ENCODE measurements at places on chromosomes 16 and 17.
A peak's percentile ranks its signal among the peaks of the same experiment; 100 is the strongest.

DNA sequence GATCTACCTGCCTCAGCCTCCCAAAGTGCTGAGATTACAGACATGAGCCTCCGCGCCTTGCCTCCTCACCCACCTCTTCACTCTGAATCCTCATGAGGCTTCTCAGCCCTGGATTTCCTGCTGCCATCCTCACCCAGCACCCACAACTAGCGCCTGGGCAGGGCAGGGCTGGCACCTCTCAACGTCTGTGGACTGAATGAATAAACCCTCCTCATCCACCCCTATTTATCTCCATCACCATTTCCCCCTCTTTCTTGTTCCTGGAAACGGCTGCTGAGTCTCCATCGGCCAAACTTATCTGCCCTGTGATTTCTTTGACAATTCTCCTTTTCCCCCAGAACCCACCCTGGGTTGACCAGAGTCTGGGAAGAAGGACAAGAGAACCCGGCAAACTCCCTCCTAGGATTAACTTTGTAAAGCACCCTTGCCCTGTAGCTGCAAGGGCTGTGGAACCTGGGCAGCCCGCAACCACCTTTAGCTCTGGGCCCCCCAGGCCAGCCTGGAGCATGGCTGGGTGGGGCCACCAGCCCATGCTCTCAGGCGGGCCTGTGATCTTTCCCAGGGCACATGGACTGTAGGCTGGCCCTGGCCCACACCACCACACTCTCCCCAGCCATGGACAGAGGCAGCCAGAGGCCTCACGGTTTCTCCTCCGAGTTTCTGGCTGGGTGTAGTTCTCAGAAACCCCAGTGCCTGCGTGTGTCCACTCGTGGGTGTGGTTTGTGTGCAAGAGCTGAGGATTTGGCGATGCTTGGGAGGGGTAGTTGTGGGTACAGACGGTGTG, 2.4 kb downstream of the SPN start:
- peaks cover 35% of the 10 kb centered on the region for H3K4me1 ChIP-seq
- no peak for DNase-seq
- H3K4me3 ChIP-seq: peak overlapping the region; percentile 46
- H3K27me3 ChIP-seq: no peaks in the 10 kb centered on the region

DNA sequence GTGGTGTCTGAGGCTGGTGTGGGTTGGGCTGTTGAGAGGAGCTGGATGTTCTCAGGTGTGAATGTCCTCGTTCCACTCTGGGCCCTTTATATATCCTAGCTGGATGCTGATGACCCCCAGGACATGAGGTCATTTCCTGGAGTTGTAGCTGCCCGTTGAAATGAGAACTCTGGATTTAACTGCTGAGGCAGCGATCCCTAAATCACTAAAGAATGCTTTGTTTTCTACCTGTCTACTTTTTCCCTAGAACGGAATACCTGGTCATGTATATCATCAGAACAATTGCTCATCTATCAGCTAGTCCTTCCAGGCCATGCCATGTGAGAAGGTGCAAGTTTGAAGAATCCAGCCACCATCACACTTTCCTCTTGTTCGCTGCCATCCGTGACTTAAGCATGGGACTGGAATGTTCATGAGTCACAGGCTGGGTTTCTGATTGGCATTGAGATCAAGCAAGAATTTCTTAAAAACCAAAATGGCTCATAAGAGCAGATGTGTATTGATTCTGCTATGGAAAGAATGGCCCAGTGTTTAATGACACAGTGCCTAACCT, at the start of gene KRTAP2-3:
TSS of gene KRTAP2-3 (minus strand) at position 63 of the 553 bp plus-strand sequence. CDS start 64 bp downstream, outside the sequence.
- no peak within 1 kb of the TSS for H3K27ac ChIP-seq
- no peak within 1 kb of the TSS for H3K4me3 ChIP-seq
- H3K27me3 ChIP-seq: peaks cover 21% of the 10 kb centered on the region
- no peak for DNase-seq
- peaks cover 2% of the 10 kb centered on the region for H3K36me3 ChIP-seq

DNA sequence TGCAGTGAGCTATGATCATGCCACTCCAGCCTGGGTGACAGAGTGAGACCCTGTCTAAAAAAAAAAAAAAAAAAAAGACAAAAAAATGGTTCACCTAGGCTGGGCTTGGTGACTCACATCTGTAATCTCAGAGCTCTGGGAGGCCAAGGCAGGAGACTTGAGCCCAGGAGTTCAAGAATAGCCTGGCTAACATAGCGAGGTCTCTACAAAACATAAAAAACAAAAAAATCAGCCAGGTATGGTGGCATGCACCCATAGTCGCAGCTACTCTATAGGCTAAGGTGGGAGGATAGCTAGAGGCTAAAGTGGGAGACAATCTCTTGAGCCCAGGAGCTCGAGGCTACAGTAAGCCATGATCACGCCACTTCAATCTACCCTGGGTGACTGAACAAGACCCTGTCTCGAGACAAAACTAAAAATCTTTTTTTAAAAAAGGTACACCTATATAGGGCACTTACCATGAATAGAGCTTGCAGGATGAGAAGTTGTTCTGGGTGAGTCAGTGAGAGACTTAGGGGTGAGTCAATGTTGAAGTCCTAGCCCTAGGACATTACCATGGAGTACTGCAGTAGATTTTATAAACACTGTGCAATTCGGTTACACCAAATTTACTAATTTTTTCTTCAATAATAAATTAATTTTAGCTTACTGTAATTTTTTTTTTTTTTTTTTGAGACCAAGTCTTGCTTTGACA, 19.0 kb downstream of the USP32 start:
- no peak overlapping the region for H3K27ac ChIP-seq
- H3K27me3 ChIP-seq: no peaks in the 10 kb centered on the region
- H3K4me1 ChIP-seq: peaks cover 8% of the 10 kb centered on the region
- DNase-seq: no peak
- H3K36me3 ChIP-seq: peaks cover 5% of the 10 kb centered on the region

GRCh38 chr16:17223576-17223975, 247.2 kb downstream of the XYLT1 start:
- H3K27me3 ChIP-seq: no peaks in the 10 kb centered on the region
- H3K27ac ChIP-seq: no peak overlapping the region
- peaks cover 20% of the 10 kb centered on the region for H3K4me1 ChIP-seq
- H3K4me3 ChIP-seq: no peak overlapping the region
- peaks cover 19% of the 10 kb centered on the region for H3K36me3 ChIP-seq

DNA sequence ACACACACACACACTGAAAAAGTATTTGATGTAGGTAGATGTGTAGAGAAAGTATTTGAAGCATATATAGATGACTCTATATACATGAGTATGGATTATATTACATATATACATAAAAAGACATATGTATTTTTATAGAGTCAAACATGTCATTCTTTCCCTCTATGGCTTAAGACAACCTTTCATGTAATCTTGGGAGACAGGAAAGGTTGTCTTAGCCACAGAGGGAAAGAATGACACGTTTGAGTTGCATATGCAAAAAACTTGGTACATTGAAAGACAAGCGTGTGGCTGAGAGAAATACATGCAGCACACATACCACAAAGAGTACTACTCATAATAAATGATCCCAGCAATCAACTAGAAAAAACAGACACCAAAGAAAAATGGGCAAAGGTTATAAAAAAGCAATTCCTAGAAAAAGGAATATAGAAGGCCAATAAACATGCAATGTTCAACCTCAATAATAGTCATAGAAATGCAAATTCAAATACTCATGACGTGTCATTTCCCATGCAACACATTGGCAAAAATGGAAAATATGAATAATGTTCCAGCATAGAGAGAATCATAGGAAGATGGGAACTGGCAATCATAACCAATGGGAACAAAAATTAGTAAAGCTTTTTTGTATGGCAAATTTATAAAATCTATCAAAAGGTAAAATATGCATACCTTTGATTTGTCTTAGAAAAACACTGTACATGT, 69.0 kb downstream of the SPECC1 start:
- peaks cover 15% of the 10 kb centered on the region for H3K27me3 ChIP-seq
- H3K27ac ChIP-seq: no peak overlapping the region
- H3K4me1 ChIP-seq: peaks cover 14% of the 10 kb centered on the region
- no peak for DNase-seq
- H3K36me3 ChIP-seq: no peaks in the 10 kb centered on the region
- no peak overlapping the region for H3K4me3 ChIP-seq

DNA sequence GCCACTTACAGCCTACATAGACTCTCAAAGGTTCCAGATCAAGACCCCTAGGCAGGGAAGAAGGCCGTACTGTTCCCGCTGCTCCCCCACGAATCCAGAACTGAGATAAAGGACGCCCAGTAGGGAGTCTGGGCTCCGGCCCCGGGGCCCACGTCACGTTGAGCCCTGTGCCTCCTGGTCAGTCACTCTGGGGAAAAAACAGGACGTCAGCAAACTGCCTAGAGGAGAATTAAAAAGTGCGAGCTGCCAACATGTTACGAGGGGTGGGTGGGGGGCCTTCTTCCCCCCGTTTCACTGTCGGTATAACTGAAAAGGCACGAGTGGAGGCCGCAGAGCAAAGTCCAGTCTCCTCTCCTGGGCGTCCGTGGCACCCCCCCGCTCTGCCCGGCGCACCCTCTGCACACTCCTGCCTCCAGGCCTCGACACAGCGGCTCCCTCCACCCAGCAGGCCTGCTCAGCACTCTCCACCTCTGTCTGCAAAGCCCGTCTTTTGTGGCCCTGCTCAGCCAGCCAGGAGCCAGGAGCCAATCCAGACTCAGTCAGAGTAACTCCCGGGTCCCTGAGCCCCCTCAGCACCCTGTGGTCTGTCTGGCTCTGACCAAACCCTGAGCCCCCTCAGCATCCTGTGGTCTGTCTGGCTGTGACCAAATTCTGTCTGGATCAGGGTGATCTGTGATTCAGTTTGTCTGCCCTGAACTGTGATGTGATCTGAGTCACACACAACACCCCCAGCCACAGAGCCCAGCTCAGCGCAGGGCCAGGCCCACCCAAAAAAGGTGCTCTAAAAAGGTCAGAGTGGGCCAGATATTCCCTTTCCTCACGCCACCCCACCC, 6.2 kb downstream of the ITGAE start:
- H3K4me1 ChIP-seq: peaks cover 42% of the 10 kb centered on the region
- H3K4me3 ChIP-seq: peak overlapping the region; percentile 47
- no peaks in the 10 kb centered on the region for H3K27me3 ChIP-seq

DNA sequence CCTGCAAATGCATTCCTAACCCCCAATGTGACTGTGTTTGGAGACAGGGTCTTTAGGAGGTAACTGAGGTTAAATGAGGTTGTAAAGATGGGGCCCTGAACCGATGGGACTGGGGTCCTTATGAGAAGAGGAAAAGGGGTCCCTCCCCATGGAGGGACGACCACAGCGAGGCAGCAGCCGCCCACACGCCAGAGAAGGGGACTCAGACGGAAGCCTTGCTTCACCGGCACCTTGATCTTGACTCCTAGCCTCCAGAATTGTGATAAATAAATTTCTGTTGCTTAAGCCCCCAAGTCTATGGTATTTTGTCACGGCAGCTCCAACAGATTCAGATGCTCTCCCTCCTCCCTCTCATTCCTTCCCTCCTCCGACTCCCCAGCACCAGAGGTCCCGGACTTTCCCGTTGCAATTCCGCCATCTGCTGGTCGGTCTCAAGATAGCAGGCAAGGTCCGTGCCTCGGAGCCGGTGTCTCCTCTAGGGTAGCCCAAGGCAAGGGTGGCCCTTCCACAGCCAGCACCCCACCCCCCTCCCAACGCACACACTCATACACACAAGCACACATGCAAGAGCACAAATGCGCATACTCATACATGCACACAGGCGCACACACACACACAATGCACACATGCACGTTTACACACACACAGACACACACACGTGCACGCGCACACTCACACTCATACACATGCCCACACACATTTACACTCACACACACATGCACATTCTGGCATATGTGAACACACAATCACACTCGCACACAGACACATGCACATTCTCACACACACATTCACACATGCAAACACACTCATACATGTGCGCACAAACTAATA, 23.1 kb upstream of the C16orf78 start:
- no peak overlapping the region for H3K27ac ChIP-seq
- DNase-seq: peak; percentile 4
- peaks cover 10% of the 10 kb centered on the region for H3K27me3 ChIP-seq
- no peaks in the 10 kb centered on the region for H3K36me3 ChIP-seq
- no peak overlapping the region for H3K4me3 ChIP-seq
- H3K4me1 ChIP-seq: peaks cover 5% of the 10 kb centered on the region

DNA sequence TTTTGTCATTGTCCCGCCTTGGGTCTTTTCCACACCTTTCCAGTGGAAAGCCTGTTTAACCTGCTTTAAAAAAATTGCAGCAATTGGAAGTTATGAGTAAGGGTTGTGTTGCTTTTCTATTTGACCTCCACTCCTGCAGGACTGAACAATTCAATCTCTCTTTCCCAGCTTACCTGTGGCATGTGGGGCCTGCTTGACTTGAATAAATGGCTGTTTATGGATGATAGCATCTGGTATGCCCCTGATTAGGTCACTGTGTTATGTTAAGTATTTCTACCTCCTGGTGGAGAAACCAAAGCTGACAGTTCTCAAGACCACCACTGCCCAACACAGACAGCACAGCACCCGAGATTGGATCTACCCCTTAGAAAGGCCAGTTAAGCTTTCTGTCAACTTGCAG, 64.8 kb upstream of the NOG start:
- H3K36me3 ChIP-seq: no peaks in the 10 kb centered on the region
- H3K27me3 ChIP-seq: peaks cover 12% of the 10 kb centered on the region
- H3K27ac ChIP-seq: no peak overlapping the region
- DNase-seq: no peak
- H3K4me1 ChIP-seq: no peaks in the 10 kb centered on the region

GRCh38 chr17:12431188-12431587, 234.5 kb upstream of the MYOCD start:
- H3K4me1 ChIP-seq: peaks cover 30% of the 10 kb centered on the region
- H3K36me3 ChIP-seq: no peaks in the 10 kb centered on the region
- no peaks in the 10 kb centered on the region for H3K27me3 ChIP-seq
- H3K27ac ChIP-seq: peak overlapping the region; percentile 78
- no peak for DNase-seq
- H3K4me3 ChIP-seq: no peak overlapping the region

- no peak overlapping the region for H3K4me3 ChIP-seq
- H3K4me1 ChIP-seq: peaks cover 20% of the 10 kb centered on the region
- peaks cover 7% of the 10 kb centered on the region for H3K36me3 ChIP-seq
- peaks cover 2% of the 10 kb centered on the region for H3K27me3 ChIP-seq
- H3K27ac ChIP-seq: no peak overlapping the region
Measured at GRCh38 chr17:29931231-29931932, 1.4 kb upstream of the SSH2 start.

DNA sequence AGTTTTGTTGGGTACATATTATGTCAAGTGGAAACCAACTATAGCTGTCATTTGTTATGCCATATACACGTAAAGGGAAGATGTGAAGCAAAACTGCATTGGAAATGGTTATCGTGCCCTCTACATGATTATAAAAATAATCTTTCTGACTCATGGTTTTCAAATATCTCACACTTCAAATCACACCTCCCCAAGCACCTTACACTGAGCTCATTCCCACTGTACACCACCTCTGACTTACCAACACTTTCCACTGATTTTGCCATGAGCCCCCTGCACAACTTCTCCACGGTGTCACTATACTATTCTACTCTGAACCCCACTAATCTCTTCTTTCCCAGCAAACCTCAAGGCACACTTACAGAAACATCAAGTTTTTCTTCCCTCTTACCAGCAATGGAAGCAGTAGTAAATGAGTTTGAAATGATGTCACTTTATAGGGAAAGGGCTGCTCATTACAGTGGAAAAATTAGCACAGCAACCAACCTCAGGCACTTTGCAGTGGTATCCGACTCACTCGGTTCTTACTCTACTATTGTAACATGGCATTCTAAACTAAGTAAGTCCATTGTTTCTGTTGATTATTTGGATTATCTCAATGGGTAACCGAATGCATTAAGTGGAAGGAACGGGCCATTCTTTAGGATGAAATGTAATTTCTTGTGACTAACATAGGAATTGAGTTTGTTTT, 18.7 kb downstream of the ZNF821 start:
- H3K36me3 ChIP-seq: peaks cover 32% of the 10 kb centered on the region
- no peaks in the 10 kb centered on the region for H3K27me3 ChIP-seq
- peaks cover 5% of the 10 kb centered on the region for H3K4me1 ChIP-seq
- H3K27ac ChIP-seq: peak overlapping the region; percentile 14
- H3K4me3 ChIP-seq: no peak overlapping the region

- peaks cover 21% of the 10 kb centered on the region for H3K27me3 ChIP-seq
- H3K36me3 ChIP-seq: no peaks in the 10 kb centered on the region
- no peak overlapping the region for H3K27ac ChIP-seq
- DNase-seq: no peak
Measured at GRCh38 chr17:36900160-36900512, 37.1 kb upstream of the LHX1 start.
